ENCODE measurements at places on chromosomes 16 and 17.

DNA sequence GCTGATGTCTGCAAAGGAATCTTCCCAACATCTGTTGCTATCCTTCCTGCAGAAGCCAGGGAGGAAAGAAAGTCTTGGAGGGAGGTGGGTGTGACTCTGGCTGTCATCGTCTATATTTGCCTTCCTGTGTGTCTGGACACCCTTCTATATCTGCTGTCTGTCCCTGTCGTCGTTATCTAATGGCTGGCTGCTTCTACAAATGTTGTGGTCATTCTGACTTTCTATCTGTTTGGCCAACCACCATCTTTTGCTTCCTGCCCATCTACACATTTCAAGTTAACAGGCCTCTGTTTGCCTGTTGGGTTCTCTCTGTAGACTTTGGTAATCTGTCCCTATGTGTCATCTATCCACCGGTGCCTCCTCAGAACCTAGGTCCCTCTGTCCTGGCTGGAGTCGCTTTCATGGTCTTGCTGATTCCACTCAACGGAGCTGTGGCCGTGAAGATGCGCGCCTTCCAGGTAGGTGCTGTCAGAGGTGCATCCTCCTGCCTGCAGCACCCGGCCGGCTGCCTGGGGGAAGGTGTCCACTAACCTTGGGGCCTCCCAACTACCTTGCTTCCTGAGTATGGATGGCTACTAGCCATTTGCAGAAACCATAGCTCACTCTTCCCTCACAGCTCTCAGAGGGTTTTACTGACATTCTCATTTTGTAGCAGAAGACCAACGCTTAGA is 30.2 kb downstream of the ABCC3 start:
- DNase-seq: no peak

DNA sequence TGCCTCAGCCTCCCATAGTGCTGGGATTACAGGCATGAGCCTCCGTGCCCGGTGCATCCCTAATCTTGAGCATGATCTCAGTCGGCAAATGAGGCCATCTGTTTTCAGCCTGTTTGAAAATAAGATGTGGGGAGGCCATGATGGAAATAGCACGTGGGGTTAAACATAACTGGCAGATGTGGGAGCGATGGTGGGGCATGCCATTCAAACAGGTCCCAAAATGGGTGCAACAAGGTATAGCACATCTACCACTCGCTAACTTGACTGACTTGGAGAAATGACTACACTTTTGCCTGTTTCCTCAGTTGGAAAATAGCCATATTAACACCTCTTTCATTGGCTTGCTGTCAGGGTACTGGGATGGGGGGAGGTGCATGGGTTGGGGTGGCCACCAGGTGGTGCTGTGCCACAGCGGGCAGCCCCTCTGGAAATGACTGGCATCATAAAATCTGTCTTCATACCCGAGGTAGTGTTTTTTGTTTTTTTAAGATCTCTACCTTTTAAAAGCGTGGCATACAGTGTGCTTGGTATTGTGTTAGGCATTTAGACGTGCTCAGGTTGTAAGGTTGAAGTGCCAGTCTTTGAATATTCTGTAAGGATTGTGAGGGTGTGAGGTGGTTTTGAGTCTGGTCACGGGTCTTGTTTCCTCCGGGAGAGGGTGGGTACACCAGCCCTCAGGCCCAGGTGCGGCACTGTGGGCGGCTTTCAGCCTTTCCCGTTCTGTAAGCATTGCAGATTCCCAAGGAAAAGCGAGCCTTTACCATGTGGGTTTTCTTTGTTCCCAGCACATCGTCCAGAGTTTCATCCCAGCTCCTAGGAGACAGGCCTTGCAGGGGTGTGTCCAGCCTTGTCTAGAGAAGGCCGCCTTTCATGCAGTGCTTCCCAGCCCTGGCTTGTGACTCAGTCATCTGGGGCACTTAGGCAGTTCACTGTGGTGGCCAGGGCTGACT is 2.9 kb upstream of the TTYH2 start:
- DNase-seq: peak; percentile 65

GRCh38 chr16:84209989-84210388 is 19.0 kb downstream of the ADAD2 start:
- no peak for DNase-seq

DNA sequence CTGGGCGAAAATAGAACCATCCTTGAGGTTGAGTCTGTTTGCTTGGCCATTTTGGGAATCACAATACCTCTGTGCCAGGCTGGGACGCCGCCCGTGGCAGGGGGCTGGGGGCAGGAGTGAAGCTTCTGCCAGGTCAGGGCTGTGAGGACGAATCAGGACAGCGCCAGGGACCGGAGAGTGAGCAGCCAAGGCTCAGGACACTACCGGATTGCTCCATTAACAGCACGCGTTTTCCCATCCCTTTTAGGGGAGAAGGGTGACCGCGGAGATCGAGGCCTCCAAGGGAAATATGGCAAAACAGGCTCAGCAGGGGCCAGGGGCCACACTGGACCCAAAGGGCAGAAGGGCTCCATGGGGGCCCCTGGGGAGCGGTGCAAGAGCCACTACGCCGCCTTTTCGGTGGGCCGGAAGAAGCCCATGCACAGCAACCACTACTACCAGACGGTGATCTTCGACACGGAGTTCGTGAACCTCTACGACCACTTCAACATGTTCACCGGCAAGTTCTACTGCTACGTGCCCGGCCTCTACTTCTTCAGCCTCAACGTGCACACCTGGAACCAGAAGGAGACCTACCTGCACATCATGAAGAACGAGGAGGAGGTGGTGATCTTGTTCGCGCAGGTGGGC is 23.4 kb downstream of the C1QTNF1 start:
- DNase-seq: no peak

GRCh38 chr16:15948532-15949209 is 745 bp upstream of the ABCC1 start:
- DNase-seq: no peak

DNA sequence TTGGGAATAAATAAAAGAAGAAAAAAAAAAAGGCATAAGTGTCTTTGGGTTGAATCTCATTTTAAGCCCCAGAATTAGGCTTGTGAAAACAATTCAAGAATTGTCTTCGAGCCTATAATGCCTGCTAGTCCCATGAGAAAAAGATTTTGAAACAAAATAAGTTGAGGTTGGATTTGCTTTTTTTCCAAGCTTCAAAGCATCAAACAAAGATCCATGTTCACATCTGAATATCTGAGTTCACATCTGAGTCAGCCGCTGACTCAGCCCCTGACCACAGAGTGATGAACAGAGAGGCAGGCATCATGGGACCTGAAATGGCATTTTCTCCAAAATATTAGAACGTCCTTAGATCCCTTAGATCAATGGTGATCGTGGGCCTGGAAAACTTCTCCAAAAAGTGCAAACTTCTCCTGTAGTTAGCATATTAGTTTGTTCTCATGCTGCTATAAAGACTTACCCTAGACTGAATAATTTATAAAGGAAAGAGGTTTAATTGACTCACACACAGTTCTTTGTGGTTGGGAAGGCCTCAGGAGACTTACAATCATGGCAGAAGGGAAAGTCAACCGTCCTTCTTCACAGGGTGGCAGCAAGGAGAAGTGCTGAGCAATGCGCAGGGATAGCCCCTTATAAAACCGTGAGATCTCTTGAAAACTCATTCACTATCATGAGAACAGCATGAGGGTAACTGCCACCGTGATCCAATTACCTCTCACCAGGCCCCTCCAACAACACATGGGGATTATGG is 294.6 kb upstream of the HSBP1 start:
- no peak for DNase-seq

- DNase-seq: no peak
Measured at GRCh38 chr17:79977161-79977631, 58.5 kb downstream of the TBC1D16 start.

- DNase-seq: peak; percentile 21
Measured at GRCh38 chr17:82267575-82268379, 5.7 kb downstream of the CSNK1D start.

DNA sequence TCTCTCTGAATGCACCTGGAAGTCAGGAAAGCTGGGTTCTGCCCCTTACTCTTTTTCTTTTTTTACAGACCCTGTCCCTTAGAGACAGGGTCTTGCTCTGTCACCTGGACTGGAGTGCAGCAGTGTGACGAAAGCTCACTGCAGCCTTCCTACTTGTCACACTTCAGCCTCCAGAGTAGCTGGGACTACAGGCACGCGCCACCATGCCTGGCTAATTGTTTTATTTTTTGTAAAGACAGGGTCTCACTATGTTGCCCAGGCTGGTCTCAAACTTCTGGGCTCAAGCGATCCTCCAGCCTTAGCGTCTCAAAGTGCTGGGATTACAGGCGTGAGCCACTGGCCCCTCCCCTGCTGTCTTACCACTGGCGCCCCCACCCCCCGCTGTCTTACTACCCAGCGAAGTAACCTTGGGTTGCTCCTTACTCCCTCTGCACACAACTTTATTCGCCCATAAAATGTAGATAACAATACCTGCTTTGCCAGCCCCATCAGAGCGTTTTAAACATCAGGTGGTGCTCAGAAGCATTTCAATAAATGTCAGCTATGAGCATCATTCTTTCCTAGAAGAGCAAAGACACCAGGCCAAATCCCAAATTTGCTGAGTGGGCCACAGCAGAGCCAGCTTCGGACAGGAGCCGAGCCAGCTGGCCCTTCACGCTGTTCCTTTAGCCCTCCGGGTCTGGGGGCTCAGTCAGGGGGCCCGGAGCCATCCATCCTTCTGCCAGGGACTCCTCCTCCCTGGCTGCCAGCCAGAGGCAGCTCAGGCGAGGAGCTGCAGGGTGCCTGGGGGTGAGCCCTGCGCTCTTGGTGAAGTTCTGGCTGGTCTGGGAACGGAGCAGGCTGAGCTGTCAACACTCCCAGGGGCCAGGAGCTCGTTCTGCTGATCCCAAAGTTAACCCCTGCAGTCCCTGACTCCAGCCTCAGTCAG is 24.4 kb downstream of the SRL start:
- DNase-seq: no peak

DNA sequence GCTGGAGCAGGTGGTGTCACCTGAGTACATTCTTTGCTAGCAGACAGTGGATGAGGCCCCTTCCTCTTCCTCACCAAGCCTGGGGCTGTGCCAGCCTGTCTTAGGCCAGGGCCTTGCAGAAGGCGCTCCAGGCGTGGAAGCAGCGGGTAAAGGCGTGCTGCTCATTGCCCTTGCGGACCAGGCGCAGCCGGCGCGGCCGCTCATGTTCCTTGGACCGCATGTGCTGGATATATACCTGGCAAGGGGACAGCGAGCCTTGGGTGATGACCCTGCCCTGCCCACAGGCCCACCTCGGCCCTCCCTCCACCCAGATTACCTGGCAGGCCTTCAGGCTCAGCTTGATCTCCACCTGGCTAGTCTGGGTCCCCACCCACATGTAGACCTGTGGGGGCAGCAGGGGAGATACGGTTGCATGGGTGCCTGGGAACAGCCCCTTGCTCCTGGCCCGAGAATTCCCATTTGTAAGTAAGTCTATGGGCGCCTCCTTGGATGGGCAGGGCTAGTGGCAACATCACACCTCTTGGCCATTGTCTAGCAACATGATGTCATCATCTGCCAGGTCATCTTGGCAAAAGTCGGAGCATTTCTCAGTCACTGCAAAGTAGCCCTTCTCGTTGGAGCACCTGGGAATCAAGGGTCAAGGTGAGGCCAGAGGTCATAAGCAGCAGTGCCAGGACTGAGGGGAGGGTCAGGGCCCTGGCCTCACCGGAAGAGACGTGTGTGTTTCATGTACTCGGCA is 13.3 kb downstream of the FLII start:
- DNase-seq: no peak

GRCh38 chr16:48295488-48296281 is 48.3 kb upstream of the ABCC11 start:
- no peak for DNase-seq

- peak; percentile 7 for DNase-seq
Measured at GRCh38 chr16:74667255-74667700, 601 bp upstream of the RFWD3 start.

DNA sequence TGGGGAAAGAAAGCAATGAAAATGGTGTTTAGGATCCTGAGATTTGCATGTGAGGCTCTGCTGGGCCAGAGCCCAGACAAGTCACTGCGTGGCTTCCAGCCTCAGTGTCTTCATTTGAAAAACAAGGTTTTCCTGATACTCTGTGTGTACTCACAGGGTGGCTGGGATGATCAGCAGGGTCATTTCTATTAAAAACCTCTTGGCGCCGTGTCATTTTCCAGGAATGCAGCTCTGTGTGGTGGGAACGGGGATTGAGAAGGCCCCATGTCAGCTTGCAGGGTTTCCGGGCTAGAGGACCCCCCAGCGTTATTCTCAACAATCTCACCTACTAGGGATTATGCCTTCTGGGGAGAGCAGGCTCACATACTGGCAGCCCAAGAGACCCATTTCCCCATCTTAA is 73.5 kb downstream of the FOXL1 start:
- no peak for DNase-seq
